ENCODE measurements at places on chromosomes 3 and 15.
A peak's percentile ranks its signal among the peaks of the same experiment; 100 is the strongest.

- DNase-seq = peak; percentile 43
These were observed 39.2 kb upstream of the POLR2M start for GRCh38 chr15:57667171-57667849.

GRCh38 chr3:42032693-42033349 lies 58.3 kb upstream of the TRAK1 start:
- DNase-seq = peak; percentile 34

- DNase-seq = no peak
These were observed 94.0 kb downstream of the CORO2B start for GRCh38 chr15:68672781-68673205.

DNA sequence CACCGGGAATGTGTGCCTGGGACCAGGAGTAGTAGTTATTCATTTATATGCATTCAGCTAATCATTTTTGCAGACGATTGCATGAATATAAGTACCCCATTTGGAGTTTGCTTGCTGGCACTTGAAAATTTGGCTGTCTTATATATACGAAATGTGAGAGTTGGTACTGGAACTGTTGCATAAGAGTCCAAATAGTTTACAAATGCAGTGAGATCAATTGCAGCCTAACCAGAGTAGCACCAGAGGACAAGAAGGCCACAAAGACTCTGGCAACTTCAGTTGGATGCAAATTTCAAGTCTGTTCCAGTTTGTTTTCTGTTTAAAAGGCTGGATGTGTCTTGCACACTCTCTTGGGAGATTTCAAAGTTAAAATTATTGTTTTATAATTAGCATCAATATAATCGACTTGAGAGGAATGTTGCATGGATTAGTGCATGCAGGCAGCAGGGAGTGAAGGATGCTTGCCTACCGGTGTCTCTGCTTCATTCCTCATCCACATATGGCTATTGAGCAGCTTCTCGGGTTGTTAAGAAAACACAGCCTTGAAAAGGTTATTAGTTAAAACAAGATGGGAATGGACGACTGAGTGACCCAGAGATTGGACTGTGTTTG lies 213.0 kb downstream of the PTPRG start:
- DNase-seq = no peak

GRCh38 chr3:50435371-50436113 lies 67.9 kb downstream of the CACNA2D2 start:
- no peak for DNase-seq

DNA sequence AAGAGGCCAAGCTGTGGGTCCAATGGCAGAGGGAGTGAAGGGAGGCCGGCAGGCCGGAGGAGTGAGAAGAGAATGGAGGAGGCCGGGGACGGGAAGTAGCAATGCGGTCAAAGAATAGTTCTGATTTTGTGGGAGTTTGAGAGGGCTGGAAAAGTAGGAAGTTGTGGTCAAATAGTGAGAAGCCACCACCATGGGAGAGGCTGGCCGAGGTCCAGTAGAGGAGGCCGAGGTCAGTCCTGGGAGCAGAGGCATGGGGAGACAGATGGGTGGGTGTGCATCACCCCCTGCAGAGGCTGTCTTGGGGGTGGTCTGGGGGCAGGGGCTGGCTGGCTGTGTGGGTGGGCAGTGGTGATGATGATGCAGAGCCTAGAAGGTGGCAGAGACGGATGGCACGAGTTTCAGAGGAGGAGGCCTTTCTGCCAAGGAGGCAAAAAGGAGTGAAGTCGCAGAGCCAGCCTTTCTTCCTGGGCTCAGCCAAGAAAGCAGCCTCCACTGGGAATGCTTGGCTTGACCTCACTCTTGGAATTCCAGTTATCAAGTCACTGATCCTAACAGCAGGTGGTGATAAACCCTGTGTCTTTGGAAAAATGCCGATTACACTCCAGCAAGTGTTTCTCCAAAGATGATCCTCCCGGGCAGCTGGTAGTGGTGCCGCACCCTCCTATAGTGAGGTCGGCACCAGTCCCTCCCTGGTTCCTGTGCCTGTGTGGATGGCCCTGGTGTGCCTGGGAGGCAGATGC lies 57.3 kb downstream of the ARNT2 start:
- DNase-seq = no peak

- DNase-seq = no peak
These were observed 13.6 kb downstream of the UBXN7 start for GRCh38 chr3:196418601-196419000.

DNA sequence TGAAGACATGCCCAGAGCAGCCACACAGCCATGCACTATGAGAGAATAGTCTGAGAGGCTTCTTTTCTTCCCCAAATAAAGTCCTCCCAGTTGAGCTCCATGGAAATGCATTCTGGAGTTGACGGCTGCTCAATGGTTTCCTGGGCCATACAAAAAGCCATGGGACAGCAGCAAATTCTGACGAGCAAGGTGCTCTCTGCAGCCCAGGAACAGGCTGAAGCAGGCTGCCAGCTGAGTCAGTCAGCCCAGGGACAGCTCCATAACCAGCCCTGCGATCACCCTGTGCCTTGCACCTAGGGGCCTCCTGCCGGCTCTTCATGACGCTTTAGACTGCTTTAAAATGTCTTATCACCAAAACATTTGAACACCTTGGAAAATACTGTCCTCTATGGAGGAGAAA lies 256.3 kb upstream of the CHRNA7 start:
- no peak for DNase-seq

GRCh38 chr3:71149959-71150954 lies 433.3 kb downstream of the FOXP1 start:
- no peak for DNase-seq

DNA sequence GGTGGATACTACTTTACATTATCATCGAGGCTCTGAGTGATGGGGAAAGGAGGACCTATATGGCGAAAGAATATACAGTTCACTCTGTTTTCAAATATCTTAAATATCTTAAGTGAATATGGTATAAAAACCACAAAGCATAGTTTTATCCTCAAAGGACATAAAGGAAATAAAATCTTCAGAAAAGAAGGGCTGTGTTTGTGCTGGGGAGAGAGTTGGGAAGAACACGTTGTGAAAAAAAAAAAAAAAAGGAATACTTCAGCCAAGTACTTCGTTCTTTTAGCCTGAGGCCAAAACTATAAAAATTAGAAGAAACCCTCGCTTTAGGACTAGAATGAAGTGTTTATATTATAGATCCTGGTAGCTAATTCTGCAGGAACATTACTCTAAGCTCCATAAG lies 10.2 kb upstream of the TMEM212 start:
- no peak for DNase-seq

GRCh38 chr15:78047761-78048627 lies 29.5 kb downstream of the TBC1D2B start:
- DNase-seq = no peak

- DNase-seq = no peak
These were observed 241.2 kb downstream of the SOX2 start for GRCh38 chr3:181952929-181953328.

Measured in NCI-H1417 (cell line).